ENCODE measurements at places on chromosomes 4 and X. TPM values are rescaled to one million over a fixed set of nuclear protein-coding genes. Genes with fewer than 3 reads are reported as not detected.

GRCh38 chrX:46777971-46778810 is 19.3 kb upstream of the SLC9A7 start:
- H3K27me3 ChIP-seq = no peaks in the 10 kb centered on the region
- no peak overlapping the region for H3K4me3 ChIP-seq
- DNase-seq = no peak

DNA sequence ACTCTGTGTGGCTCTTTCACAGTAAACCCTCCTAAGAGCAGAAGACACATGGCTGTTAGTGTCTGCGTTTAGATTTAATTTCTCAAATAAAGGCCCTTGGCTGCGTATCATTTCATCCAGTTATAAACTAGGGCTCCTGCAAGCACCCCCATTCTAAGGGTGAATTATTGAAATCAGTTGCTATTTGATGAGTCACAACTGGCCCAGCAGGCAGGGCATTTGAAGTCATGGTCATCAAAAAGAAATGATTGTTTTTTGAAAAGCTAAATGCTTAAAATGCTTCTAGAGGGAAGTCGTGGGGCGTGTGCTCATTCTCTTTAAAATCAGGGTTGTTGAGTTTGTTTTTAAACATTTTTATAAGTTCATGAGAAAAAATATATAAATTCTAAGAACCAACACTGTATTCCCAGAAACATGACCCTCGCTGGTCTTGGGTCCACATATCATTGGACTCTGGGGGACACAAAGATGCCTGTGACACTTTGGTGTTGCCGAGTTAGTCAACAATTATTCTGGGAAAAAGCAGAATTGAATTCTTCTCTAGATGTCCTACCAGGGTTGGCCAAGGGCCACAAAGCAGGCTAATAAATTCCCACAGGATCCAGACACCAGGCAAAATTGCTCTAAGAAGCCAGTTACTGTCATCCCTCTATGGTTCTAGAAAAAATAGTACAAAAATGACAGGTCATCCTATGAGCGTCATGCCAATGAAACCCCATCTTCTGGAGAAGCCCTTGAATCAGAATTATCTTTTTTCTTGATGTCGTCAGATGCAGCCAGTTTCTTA is 99.5 kb upstream of the MYOZ2 start:
- H3K4me1 ChIP-seq = peaks cover 3% of the 10 kb centered on the region
- peaks cover 8% of the 10 kb centered on the region for H3K27me3 ChIP-seq
- H3K4me3 ChIP-seq = no peak overlapping the region
- H3K27ac ChIP-seq = no peak overlapping the region

GRCh38 chrX:15973299-15973698 is 118.7 kb upstream of the AP1S2 start:
- peaks cover 3% of the 10 kb centered on the region for H3K4me1 ChIP-seq
- no peak for DNase-seq
- no peak overlapping the region for H3K27ac ChIP-seq
- H3K36me3 ChIP-seq = no peaks in the 10 kb centered on the region
- no peaks in the 10 kb centered on the region for H3K27me3 ChIP-seq
- no peak overlapping the region for H3K4me3 ChIP-seq

DNA sequence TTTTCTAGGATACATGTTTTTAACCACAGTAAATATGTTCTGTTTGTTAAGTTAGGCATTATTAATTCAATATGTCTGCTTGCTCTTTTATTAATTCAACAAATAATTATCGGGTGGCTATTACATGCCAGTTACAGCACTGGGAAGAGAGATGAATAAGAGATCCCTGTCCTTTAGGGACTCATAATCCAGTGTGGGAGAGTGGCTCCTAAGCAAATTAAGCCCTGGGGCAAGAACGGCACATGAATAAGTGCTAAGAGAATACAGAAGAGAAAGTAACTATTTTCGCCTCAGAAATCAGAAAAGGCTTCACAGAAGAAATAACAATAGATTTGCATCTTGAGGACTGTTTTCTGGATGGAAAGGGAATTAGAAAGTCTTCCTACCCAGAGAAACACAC is 236.7 kb downstream of the NR3C2 start:
- H3K27me3 ChIP-seq = no peaks in the 10 kb centered on the region
- H3K27ac ChIP-seq = no peak overlapping the region

- DNase-seq = no peak
- no peaks in the 10 kb centered on the region for H3K4me1 ChIP-seq
- H3K4me3 ChIP-seq = no peak overlapping the region
- no peak overlapping the region for H3K27ac ChIP-seq
- H3K27me3 ChIP-seq = no peaks in the 10 kb centered on the region
Observed at GRCh38 chrX:69987691-69988090, 62.0 kb downstream of the AWAT2 start.

DNA sequence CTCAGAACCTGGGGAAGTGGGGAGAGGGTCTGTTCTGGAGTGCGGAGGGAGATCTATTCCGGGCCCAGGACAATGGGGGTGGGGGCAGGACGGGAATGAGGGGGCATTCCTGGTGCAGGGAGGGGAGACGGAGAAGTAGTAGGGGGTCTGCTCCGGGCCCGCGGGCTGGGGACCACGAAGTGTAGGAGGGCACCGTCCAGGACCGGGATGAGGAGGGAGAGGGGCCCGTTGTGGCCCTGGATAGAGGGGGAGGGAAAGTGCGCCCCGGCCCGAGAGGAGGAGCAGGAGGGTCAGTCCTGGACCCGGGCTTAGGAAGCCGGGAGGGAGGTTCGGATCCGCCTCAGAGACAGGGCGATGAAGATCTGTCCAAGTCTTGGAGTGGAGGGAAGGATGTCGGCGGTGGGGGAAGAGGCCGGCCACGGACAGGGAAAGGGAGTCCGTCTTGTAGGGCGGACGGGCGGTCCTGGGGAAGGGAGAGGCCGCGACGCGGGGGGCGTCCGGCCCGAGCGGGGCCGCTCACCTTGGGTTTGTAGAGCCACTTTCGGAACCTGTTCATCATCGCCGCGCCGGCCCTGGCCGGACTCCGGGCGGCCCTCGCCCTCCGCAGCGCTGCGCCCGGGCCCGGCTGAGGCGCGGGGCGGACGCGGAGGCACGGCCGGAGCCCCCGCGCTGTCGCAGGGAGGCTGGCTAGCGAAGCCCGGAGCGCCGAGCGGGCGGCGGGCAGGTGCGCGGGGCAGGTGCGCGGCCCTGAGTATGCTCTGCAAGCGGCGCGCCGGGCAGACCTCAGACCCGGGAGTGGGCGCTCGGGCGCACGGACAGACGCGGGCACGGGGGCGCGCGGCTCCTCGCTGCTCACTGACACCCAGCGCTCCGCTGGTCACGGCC is at the start of gene ZFYVE28:
Gene ZFYVE28 (minus strand): TSS at position 881 of the 885 bp plus-strand sequence. CDS start 322 bp downstream, at position 559.
- H3K27me3 ChIP-seq = peaks cover 48% of the 10 kb centered on the region
- peaks cover 40% of the 10 kb centered on the region for H3K4me1 ChIP-seq
- peaks cover 5% of the 10 kb centered on the region for H3K36me3 ChIP-seq
- no peak for DNase-seq
- peak within 1 kb of the TSS; percentile 88 for H3K4me3 ChIP-seq

DNA sequence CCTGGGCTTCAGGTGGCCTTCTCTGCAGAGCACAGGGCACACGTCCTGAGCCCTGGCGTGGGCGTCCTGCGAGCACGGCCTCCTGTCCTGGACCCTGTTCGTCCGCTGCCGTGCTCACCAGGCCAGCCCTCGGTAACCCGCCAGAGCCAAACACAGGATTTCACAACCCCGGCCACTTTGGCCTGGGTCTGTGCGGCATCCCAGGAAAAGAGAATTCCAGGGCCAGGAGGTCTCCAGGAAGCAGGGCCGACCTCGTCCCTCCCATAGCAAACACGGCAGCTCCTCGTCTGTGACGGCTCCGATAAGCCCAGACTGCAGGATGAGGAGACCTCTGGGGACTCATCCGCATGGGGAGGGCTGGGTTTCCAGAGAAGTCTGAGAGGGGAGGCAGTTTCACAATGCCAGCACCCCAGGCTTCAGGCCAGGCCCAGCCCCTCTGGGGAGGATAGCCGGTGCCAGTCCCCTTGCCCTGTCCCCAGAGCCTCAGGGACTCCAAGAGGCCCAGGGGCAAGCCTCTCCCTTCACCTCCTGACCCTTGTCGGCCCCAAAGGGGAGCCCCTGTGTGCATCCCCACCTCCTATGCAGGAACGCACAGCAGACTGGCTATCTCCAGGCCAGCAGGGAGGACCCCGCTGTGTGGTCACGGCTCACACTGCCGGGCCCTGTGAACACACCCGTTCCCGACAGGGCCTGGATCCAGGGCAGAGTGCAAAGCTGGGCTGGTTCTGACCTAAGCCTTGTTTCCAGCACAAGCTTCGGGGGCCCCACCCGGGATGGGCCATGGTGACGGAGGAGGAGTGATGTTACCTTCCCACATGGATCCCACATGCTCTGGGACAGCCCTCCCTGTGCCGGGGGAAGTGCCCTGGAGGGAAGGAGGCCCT is 22.3 kb upstream of the HTRA3 start:
- H3K27ac ChIP-seq = no peak overlapping the region
- H3K4me1 ChIP-seq = no peaks in the 10 kb centered on the region
- no peak for DNase-seq

DNA sequence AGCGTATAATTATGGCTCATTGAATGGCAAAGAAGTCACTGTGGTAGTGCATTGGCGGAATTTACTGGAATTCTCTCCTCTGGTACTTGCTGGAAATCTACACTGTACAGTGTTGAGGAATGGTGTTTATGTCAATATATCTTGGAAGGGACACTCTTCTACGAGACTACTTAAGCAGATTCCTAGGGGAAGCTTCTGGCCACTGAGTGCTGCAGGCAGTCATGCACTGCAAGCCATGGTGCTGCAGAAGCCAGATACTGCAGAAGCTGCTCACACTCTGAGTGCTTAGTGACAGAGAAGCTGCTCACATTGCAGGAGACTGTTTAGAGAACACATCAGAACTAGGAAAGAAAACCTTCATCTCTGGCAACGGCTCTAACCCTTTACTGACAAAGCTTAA is 725.0 kb downstream of the CCSER1 start:
- H3K4me1 ChIP-seq = no peaks in the 10 kb centered on the region
- no peak overlapping the region for H3K27ac ChIP-seq
- DNase-seq = no peak
- H3K27me3 ChIP-seq = no peaks in the 10 kb centered on the region

DNA sequence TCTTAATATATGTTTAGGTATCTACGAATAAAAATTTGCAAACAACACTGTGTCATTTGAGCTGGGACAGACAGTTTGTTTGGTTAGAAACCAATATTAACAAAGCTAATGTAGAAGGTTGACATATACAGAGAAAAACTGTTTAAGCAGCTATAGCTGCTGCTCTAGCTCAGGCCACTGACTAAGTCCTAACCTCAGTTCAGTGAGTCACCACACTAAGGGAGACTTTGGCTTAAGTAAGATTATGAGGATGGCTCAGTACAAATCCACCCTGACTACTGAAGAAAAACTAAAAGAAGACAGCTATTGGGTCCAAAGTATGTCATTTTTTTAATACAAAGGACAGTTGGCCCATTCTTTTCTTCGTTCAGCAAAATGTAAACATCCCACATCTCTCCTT is 717.3 kb upstream of the ACTRT1 start:
- H3K27me3 ChIP-seq = no peaks in the 10 kb centered on the region
- no peaks in the 10 kb centered on the region for H3K4me1 ChIP-seq
- DNase-seq = no peak
- no peak overlapping the region for H3K4me3 ChIP-seq
- no peaks in the 10 kb centered on the region for H3K36me3 ChIP-seq

DNA sequence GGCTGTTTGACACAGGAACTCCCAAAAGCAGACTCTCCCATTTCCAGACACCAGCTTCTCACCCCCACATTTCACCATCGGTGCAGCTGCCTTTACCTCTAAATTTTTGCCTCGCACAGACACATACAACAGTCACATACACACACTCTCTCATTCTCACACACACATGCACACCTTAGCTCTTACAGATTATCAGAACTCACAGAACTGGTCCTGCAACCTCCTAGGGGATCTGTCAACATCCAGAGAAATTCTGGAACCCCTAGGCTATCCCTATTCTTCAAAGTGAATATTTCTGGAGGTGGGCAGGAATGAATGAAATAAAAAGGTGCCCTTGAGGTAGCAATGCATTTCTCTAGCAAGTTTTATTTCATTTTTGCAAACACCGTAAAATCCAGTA is 4.1 kb downstream of the HS6ST2 start:
- no peak overlapping the region for H3K27ac ChIP-seq
- no peak for DNase-seq
- peaks cover 42% of the 10 kb centered on the region for H3K27me3 ChIP-seq
- H3K4me3 ChIP-seq = no peak overlapping the region
- no peaks in the 10 kb centered on the region for H3K36me3 ChIP-seq

DNA sequence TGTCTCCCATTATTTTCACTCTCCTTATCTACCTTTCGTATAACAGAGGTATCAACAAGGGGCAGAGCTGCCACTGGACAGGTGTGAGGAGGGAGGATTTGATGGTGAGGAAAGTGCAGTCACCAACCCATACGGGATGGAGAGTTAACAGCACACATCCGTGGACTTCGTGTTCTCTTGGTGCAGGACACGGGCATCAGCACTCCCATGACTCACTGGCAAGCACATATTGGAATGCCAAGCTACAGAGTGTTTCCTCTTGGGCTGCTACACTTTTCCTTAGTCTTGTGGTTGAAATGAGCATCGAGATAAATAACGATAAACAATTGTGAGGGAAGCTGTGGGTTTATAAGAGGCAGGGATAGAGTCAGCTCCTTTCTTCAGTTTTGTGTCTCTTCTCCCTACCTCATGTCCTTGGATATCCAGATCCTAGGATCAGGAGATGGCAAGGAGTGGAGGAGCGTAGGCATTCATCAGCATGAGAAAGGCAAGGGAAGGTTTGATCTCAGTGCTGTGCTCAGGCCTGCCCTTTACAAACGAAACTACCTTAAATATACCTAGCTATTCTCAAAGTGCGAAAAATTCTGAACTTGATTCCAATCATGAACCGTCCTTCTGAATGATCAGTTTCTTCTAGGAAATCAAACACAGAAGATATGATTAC is 96.3 kb downstream of the ZNF827 start:
- peaks cover 36% of the 10 kb centered on the region for H3K4me1 ChIP-seq
- no peak overlapping the region for H3K27ac ChIP-seq
- no peak for DNase-seq
- H3K36me3 ChIP-seq = peaks cover 71% of the 10 kb centered on the region
- H3K4me3 ChIP-seq = no peak overlapping the region

DNA sequence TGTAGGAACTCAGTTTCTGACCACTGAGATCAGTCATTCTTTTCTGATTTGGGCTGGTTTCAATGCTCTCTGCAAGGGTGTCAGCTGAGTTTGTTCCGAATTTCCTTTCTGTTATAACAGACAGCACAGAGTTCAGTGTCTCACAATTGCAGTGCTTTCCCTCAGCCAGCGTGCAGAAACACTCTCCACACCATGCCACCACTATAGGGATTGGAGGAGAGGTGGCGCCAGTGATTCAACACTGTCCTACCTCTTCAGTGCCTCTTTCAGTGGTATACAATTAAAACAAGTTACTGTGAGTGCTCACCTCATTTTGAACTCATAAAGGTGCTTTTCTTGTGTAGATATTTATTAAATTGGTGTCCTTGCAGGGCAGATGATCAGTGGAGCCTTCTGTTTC is 413.2 kb upstream of the CXorf51B start:
- no peak overlapping the region for H3K27ac ChIP-seq
- no peaks in the 10 kb centered on the region for H3K4me1 ChIP-seq
- no peak overlapping the region for H3K4me3 ChIP-seq
- no peaks in the 10 kb centered on the region for H3K36me3 ChIP-seq
- no peaks in the 10 kb centered on the region for H3K27me3 ChIP-seq

SFRP2 gene
- not detected for total RNA-seq

MAGEA4 gene
- not detected for total RNA-seq

CTAG1B gene
- not detected for total RNA-seq
